ENCODE measurements at places on chromosomes 12 and 14. TPM values are rescaled to one million over a fixed set of nuclear protein-coding genes. Genes with fewer than 3 reads are reported as not detected.

Gene PLEKHG7
- not detected for total RNA-seq

Gene RERG
- 0.65 TPM for total RNA-seq

Gene PMEL
- 0.65 TPM for total RNA-seq

Gene DHRS2
- total RNA-seq: not detected

Gene OR5AU1
- not detected for total RNA-seq

Gene DENND5B
- total RNA-seq: 10.9 TPM

Gene LRP1
- 1,561 TPM for total RNA-seq

Gene AMN
- 0.07 TPM for total RNA-seq

Gene PYM1
- total RNA-seq: 19.2 TPM

Gene PDE3A
- total RNA-seq: 108 TPM

Gene SERPINA12
- total RNA-seq: not detected

Gene GOLGA3
- total RNA-seq: 265 TPM

Gene SALL2
- total RNA-seq: 5.0 TPM

Gene NELL2
- not detected for total RNA-seq

Gene AICDA
- total RNA-seq: not detected

Gene KLRF2
- total RNA-seq: not detected

Gene ACVRL1
- 31.9 TPM for total RNA-seq

Gene PSEN1
- 46.6 TPM for total RNA-seq

Gene UNC79
- 0.33 TPM for total RNA-seq

Gene OR4E2
- not detected for total RNA-seq

Gene DENR
- total RNA-seq: 26.3 TPM

Gene KRR1
- total RNA-seq: 33.5 TPM

Gene CIROP
- not detected for total RNA-seq

Gene UNG
- total RNA-seq: 17.2 TPM

Gene NAV3
- total RNA-seq: 94.9 TPM

Measured in smooth muscle cell of the pulmonary artery (primary cell).